CD8-positive, alpha-beta T cell (primary cell): ENCODE measurements at places on chromosomes 3 and 15.

GRCh38 chr3:185488465-185488864 lies 10.4 kb downstream of the TMEM41A start:
- no peak for DNase-seq

DNA sequence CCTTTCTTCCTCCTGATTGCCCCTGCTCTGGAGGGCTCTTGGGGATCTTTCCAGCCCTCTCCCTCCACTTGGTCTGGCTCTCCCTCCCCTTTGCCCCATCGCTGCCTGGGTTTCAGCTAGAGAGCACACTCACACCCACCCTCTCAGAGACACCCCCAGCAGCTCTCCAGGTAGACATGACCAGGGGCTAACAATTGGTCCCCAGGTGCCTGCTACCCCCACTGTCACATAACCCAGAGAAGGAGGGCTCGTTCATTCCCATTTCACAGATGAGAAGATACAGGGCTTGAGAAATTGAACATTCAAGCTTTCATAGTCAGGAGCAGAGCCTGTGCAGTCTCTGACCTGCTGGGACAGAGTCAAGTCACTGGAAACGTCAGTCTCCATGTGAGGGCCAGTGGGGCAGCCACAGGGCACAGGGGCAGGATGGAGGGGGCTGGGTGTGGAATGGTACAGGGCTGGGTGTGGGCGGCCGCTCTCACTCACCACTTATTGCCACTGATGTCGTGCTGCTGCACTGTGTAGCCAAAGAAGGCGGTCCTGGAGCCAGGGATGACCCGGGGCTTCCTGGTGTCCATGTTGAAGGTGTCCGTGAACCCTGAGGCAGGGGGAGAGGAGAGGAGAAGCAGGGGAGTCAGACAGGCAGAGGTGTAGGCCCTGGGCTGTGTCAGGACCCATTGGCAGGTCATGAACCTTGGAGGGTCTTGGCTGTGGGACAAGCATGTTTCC lies 29.4 kb downstream of the ITGA11 start:
- no peak for DNase-seq

DNA sequence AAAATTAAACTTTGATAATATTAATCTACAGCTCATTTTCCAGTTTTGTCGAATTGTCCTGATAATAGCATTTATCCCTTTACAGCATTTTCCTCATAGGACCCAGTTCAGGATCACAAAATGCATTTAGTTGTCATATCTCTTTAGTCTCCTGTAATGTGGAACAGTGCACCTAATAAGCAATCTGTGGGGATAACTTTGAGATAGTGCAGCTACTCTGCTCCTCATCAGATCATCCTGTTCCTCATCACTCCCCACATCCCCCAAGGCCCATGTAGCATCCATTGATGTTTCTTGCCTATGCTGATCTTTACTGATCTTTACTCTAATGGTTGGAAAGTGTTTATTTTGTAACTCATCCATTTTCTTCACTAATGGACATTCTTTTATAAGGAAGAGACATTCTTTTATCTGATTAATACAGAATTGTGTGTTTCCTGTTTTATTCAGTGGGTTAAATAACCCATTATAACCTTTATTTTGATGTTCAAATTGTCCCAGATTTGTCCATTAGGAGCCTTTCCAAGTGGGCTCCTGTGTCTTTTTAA lies 7.5 kb downstream of the RNF111 start:
- no peak for DNase-seq

DNA sequence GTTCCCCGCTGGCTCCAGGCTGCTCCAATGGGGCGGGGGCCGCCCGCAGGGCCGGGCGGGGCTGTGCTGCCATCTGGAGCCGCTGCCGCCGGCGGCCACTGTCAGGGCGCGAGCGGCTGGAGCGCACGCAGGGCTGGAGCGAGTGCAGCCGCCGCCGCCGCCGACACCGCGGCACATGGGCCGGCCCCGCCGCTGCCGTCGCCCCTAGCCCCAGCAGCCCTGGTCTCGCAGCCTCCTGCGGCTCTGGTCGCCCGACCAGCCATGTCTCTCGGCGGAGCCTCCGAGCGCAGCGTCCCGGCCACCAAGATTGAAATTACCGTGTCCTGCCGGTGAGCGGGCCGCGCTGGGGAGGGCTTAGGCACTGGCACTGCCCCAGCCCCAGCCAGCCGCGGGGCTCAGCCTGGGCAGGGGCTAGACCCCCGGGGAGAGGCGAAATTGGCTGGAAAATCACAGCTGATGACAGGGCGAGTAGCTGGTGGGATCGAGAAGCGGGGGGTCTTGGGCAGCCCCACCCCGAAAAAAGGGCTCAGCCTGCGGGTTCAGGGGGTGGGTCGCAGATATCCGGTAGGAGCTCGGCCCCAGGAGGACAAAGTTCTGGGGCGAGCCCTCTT lies at the start of gene CPNE9:
Gene CPNE9, plus strand, starts transcription at position 98 of the 611 bp plus-strand sequence. Its CDS starts 164 bp downstream, at position 262.
- DNase-seq, result no peak

DNA sequence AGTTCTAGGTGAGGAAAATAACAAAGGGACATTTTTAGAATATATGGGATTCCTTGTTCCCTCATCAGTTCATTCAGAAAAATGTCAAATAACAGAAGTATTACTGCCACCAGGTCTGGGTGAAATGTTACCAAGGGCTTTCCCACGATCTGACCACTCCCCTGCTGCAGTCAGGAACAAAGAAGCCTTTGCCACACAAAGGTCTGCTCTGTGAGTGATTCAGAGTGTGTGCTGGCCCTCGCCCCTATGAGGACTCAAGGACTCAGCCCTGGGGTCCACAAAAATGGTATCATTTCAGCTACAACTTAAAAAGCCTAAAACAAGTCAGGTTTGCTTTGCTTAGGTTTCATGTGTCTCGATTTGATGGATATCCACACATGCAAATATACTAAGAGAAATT lies 5.0 kb downstream of the MKRN3 start:
- no peak for DNase-seq

GRCh38 chr3:139414608-139415224 lies 25.3 kb upstream of the COPB2 start:
- DNase-seq, result no peak

- DNase-seq, result no peak
These were observed 503.6 kb downstream of the UNC13C start for GRCh38 chr15:54481819-54482218.

DNA sequence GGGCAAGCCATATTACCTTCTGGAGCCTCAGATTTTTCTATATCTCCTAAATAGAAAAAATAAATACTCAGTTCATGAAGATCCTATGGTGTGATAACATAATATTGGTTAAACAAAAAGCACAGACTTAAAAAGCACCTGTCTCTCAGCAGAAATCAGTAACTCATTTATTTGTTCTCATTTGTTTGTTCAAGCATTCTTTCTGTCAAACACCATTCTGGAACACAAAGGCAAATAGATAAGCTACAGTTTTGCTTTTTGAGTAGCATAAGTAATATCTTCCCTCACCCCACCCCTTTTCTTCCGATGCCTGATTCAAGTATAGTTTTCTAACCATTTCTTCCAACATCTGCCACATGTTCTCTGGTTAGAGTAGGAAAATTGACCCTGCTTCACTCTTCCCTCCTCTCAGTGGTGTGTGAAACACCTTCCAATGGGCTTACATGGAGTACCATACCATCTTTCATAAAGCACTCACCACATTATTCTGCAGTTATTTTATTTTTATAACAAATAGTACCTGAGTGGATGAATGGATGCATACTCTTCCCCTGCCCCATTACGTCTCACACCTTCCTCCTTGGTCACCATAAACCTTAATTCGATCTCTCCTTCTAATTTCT lies 8.4 kb upstream of the IL1RAP start:
- DNase-seq, result no peak

DNA sequence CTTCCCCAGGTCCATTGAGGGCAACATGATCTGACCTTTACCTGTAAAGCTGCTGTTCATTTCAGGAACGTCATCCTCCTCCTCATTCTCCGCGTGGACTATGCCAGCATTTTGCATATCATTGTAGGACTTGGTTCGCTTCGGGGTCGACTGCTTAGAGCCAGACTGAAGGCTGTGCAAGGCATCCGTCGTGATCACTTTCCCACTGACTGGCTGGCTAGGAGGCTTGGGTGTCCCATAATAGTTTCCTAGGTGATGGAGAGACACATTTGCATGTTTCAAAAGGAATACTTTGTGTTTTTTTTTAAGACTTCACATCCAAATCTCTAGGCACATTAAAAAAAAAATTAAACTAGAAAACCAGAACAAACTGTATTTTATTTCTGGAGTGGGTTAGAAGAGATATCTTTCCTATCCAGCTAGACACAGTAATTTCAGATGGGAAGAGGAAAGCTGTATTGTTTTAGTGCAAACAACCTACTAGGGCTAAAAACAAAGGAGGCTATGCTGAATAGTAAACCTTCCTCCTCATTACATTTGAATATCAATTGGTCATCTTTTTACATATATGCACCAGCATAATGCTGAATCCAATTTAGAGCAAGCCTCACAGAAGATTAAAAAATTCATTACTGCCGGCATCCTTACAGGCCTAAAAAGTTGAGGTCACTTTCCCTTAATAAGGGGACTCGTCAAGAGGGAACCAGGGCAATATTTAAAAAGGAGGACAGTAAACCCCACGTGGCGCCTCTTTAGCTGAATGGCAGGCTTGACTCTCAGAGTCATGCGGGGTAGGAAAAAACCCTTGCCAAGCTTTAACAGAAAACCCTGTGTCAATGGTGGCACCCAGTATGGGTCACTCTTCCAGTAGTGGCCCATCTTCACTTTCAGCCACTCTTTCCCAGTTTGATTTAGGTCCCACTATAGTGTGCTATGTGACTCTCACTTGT lies 559.9 kb downstream of the MAGI1 start:
- no peak for DNase-seq

GRCh38 chr3:102053375-102053989 lies 204.2 kb downstream of the NFKBIZ start:
- DNase-seq, result no peak

- DNase-seq, result no peak
These were observed 14.9 kb downstream of the TGM5 start for GRCh38 chr15:43251871-43252250.
